ENCODE measurements at places on chromosomes 12 and 14. TPM values are rescaled to one million over a fixed set of nuclear protein-coding genes. Genes with fewer than 3 reads are reported as not detected.

Gene SLC17A8
- total RNA-seq, result not detected

Gene BMAL2
- 0.17 TPM for total RNA-seq

Gene ARG2
- 3.9 TPM for total RNA-seq

Gene DPY19L2
- total RNA-seq, result not detected

Gene DCAF5
- total RNA-seq, result 61.5 TPM

Gene HVCN1
- 3.9 TPM for total RNA-seq

Gene CLEC1B
- not detected for total RNA-seq

Gene ANO4
- not detected for total RNA-seq

Gene GMPR2
- total RNA-seq, result 22.2 TPM

Gene IAPP
- total RNA-seq, result not detected

Gene MAP3K9
- total RNA-seq, result 6.3 TPM

Gene NPAS3
- total RNA-seq, result not detected

Gene RNU4-1
- total RNA-seq, result 913 TPM

Gene SALL2
- 2.9 TPM for total RNA-seq

Gene PLD4
- total RNA-seq, result 2.1 TPM

Gene PUS7L
- 15.3 TPM for total RNA-seq

Gene HOXC13
- not detected for total RNA-seq

Gene ZNF10
- 47.8 TPM for total RNA-seq

Gene DLK1
- not detected for total RNA-seq

Gene PLEKHD1
- 0.47 TPM for total RNA-seq

Gene TAS2R19
- 0.71 TPM for total RNA-seq

Gene BCL11B
- 254 TPM for total RNA-seq

Gene TAS2R31
- total RNA-seq, result 1.7 TPM

Gene LRP1
- 8.5 TPM for total RNA-seq

Gene ARHGEF25
- total RNA-seq, result 0.27 TPM

Gene DEGS2
- total RNA-seq, result 0.11 TPM

Gene ACVRL1
- total RNA-seq, result not detected

Gene INSM2
- not detected for total RNA-seq

Gene PIP4K2C
- 17.3 TPM for total RNA-seq

Gene CHGA
- not detected for total RNA-seq

Gene CCDC88C
- 287 TPM for total RNA-seq

Gene HELB
- 33.8 TPM for total RNA-seq

Gene IL22
- not detected for total RNA-seq

Gene SMARCD1
- 80.0 TPM for total RNA-seq

Gene GLTP
- total RNA-seq, result 24.8 TPM

Gene SP1
- total RNA-seq, result 42.3 TPM

Gene KRT83
- not detected for total RNA-seq

Gene IRAK3
- total RNA-seq, result 0.74 TPM

Gene PABPN1
- 195 TPM for total RNA-seq

Gene SLCO1B1
- total RNA-seq, result not detected

Gene TRHDE
- not detected for total RNA-seq

Gene CISTR
- total RNA-seq, result not detected

Gene MGAT2
- 15.0 TPM for total RNA-seq

Gene NR1H4
- total RNA-seq, result not detected

Gene RTN1
- total RNA-seq, result not detected

Gene STAB2
- not detected for total RNA-seq

Gene HOXC9
- not detected for total RNA-seq

Measured in CD4-positive, alpha-beta T cell (primary cell).